Hepatocyte (in vitro differentiated cells): ENCODE measurements at places on chromosomes 16 and 17.

- H3K36me3 ChIP-seq = no peaks in the 10 kb centered on the region
- H3K27ac ChIP-seq = peak overlapping the region; percentile 64
- no peak overlapping the region for H3K4me3 ChIP-seq
- no peaks in the 10 kb centered on the region for H3K27me3 ChIP-seq
Observed at GRCh38 chr17:10290041-10290440, 82.8 kb downstream of the MYH13 start.

GRCh38 chr17:77778636-77779489, 179.6 kb upstream of the TNRC6C start:
- H3K4me3 ChIP-seq = no peak overlapping the region
- H3K27ac ChIP-seq = peak overlapping the region; percentile 40

- no peaks in the 10 kb centered on the region for H3K36me3 ChIP-seq
- H3K4me1 ChIP-seq = no peaks in the 10 kb centered on the region
- no peak overlapping the region for H3K27ac ChIP-seq
- no peaks in the 10 kb centered on the region for H3K27me3 ChIP-seq
- H3K4me3 ChIP-seq = no peak overlapping the region
Observed at GRCh38 chr17:69344939-69345338, 18.0 kb upstream of the ABCA5 start.

- H3K4me3 ChIP-seq = no peak overlapping the region
- peak overlapping the region; percentile 90 for H3K27ac ChIP-seq
- no peaks in the 10 kb centered on the region for H3K27me3 ChIP-seq
- H3K4me1 ChIP-seq = peaks cover 12% of the 10 kb centered on the region
Observed at GRCh38 chr17:18981642-18982424, 22.7 kb downstream of the FAM83G start.

DNA sequence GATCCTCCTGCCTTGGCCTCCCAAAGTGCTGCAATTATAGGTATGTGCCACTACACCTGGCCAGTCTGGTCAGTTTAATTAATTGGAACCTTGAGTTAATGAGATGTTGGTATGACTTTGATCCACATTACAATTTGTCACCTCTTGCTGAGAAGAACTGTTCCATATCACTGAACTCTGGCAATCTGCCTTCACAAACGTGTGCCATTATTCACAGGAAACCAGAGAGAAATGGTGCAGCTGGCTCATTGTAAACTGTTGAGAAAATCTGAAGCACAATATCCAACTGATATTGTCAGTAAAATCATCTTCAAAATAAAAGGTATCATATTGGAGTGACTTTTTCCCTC, 39.3 kb upstream of the YPEL2 start:
- H3K27me3 ChIP-seq = no peaks in the 10 kb centered on the region
- no peak overlapping the region for H3K27ac ChIP-seq
- no peak overlapping the region for H3K4me3 ChIP-seq
- H3K4me1 ChIP-seq = no peaks in the 10 kb centered on the region
- H3K36me3 ChIP-seq = no peaks in the 10 kb centered on the region

DNA sequence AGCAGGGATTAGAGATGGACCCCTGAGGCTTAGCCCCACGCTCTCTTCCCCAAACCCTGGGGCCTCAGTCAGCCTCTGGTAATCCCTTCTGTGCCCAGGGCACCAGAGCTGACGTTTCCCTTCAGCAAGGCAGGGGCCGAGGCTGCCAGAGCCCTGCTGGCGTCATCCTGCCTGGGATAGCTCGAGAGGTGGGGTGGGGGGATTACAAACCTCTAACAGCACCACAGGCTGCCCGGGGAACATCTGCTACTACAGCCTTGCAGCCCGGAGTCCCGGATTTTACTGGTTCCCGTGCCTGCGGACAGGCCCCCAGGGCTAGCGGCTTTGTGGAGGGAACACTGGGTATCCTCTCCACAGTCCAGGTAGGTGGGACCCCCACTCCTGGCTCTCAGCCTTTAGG, at the start of gene AANAT:
Gene AANAT (plus strand): TSS at position 238 of the 400 bp plus-strand sequence. CDS start 1,144 bp downstream, outside the sequence.
- no peaks in the 10 kb centered on the region for H3K36me3 ChIP-seq
- no peak within 1 kb of the TSS for H3K27ac ChIP-seq
- H3K4me1 ChIP-seq = peaks cover 6% of the 10 kb centered on the region
- no peak for DNase-seq
- no peaks in the 10 kb centered on the region for H3K27me3 ChIP-seq
